Activated CD4-positive, alpha-beta T cell treated with anti-CD3 and anti-CD28 coated beads for 36 hours (primary cell): ENCODE measurements at places on chromosomes 7 and 10. TPM values are rescaled to one million over a fixed set of nuclear protein-coding genes. Genes with fewer than 3 reads are reported as not detected.

The FBXW4 gene
- 34.7 TPM for total RNA-seq

The CFAP70 gene
- 0.71 TPM for total RNA-seq

The AUTS2 gene
- 2.4 TPM for total RNA-seq

The STRIP2 gene
- total RNA-seq, result 41.3 TPM

The OR6V1 gene
- not detected for total RNA-seq

The OR6B1 gene
- not detected for total RNA-seq
